Gastrocnemius medialis (tissue), 4 donors: ENCODE measurements at places on chromosomes 1 and 21. TPM values are rescaled to one million over a fixed set of nuclear protein-coding genes. Genes with fewer than 3 reads are reported as not detected.

DNA sequence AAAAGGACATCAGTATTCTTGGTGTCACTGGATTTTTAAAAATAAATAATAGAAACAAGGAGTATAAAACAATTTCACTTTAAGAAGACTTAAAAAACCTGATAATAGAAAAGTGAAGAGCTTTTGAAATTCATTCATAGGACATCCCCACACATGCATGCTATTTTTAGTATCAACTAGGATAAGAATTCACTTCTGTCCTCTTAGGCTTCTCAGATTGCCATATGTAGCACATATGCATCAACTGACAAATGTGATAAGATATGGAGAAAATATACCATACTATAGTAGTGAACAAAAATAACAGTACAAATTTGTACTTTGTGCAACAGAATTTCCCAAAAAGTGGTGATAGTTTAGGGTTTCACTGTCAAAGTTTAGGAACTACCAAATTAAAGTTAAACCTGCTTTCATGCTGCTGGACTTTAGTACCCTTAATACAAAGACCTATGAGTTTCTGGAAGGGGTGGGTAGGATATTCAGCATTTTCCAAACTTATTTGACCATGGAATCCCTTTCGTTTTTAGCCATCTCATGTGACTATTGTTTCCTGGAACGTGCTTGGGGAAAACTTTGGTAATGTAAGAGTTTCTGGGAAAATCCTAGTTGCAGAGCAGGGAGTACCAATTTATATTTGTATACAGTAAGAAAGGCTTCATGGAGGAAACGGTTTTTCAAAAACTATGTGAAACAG lies 19.8 kb downstream of the RPRD2 start:
- DNase-seq: no peak

- no peak for DNase-seq
These were observed 7.3 kb downstream of the PSEN2 start for GRCh38 chr1:226877669-226878068.

GRCh38 chr1:113855630-113856400 lies 15.7 kb downstream of the PTPN22 start:
- DNase-seq: no peak

The CORT gene
- 0.46 TPM for total RNA-seq

DNA sequence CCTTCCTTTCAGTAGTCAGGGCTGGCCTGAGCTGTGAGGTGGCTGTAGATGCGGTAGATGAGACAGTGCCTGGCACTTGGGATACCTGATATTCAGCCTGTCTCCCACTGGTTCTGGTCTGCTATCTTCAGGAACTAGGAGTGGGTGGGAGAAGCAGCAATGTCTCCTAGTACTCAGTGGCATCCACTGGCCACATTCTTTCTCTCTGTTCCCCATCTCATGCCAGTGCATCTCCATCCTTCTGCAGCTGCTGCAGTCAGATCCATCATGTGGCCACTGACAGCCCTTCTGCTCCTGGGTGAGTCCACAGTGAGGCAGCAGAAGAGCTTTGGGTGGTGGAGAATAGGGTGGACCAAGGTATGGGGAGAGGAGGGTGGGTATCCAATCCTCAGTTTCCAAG lies 1.1 kb downstream of the FCRLB start:
- DNase-seq: no peak

The FLG2 gene
- not detected for total RNA-seq

The CASQ2 gene
- 83.9 TPM for total RNA-seq

DNA sequence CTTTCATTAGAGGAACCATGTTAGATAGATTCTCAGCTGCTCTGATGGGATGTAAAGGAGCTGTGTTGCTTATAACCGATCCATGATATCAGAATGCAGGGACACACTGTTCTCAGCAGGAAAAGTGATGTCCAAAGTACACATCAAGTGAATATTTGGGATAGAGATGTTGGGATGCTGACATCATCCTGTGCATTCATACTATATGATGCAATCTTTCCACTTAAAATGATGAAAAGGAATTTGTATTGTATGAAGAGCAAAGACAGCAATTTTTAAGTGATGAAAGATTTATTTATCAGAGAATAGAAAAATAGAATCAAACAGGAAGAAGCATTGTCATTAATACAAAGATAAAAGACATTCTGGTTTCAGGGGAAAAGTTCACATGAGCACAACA lies 110.1 kb downstream of the ERG start:
- no peak for DNase-seq
